ENCODE measurements at places on chromosomes 16 and 17.

GRCh38 chr17:18860161-18860972 is 2.4 kb downstream of the PRPSAP2 start:
- no peak for DNase-seq

DNA sequence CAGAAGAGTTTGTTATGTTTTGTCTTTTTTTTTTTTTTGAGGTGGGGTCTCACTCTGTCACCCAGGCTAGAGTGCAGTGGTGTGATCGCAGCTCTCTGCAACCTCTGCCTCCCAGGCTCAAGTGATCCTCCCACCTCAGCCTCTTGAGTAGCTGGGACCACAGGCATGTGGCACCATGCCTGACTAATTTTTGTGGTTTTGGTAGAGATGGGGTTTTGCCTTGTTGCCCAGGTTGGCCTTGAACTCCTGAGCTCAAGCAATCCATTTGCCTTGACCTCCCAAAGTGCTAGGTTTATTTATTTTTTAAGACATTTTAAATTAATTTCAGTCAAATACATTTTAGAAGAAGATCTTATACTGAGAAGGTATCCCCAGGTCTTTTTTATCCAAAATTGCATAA is 366.7 kb downstream of the KCNJ2 start:
- no peak for DNase-seq

DNA sequence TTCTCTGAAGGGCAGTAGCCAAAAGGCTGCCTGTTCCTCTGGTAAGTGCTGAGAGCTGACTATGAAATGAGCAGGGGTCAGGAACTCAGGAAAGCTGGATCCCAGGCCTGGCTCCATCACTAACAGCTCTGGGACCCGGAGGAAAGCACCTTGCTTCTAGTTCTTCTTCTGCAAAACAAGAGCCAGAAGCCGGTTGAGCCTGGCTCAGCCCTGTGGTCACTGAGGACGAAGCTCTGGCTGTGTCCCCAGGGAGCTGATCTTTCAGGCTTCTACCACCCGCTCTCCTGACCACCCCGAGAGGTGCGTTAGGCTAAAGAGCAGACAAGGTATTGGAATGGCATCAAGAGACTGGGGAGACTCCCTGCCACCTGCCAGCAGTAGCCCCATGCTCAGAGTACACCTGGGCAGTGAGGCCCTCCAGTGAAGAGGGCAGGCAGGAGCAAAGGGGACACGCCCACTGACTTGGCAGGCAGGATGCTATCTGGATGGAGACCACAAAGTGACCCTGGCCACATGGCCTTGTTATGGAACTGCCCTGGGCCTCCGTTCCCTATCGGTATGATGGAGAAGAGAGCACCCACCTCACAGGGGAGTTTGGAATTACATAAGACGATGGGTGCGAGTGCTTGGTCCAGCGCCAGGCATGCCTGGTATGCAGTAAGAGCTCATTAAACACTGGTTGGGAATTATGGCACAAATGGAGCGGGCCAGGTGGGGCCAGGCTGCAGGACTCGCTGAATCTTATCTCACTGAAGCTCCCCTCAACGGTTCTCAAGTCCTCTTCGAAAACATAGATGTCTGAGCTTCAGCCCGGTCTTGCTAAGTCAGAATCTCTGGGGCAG is 61.4 kb downstream of the COG7 start:
- no peak for DNase-seq

GRCh38 chr16:81401035-81401950 is 43.3 kb upstream of the CMIP start:
- DNase-seq = no peak

Data from hematopoietic multipotent progenitor cell treated with erythropoietin and hydrocortisone succinate and interleukin-3 and kit ligand, for 6 days (in vitro differentiated cells).